ENCODE measurements at places on chromosomes 4 and X.

- no peak for DNase-seq
These were observed 136.2 kb downstream of the EVC2 start for GRCh38 chr4:5572114-5572513.

DNA sequence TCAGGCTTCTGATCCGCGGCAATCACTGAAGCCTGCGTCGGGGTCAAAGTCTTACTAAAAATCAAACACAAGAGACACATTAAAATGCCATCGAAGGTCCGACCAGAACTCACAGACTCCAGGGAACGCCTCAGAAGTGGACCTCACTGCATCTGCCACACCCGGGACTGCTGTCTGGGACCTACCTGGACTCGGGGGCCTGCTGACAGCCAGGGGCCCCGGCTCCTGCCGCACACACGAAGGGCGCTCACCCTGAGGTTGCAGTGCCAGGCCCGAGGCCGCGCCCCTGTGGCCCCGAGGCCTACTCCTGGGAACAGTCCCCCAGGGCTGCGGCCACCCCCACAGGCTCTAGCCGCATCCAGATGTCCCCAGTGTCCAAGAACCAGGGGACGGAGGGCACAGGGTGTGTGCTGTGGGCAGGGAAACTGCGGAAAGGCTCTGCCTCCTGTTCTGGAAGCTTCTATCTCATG is 7.4 kb downstream of the CTBP1 start:
- DNase-seq: no peak

GRCh38 chrX:7343181-7343580 is 195.2 kb upstream of the PUDP start:
- DNase-seq: no peak

DNA sequence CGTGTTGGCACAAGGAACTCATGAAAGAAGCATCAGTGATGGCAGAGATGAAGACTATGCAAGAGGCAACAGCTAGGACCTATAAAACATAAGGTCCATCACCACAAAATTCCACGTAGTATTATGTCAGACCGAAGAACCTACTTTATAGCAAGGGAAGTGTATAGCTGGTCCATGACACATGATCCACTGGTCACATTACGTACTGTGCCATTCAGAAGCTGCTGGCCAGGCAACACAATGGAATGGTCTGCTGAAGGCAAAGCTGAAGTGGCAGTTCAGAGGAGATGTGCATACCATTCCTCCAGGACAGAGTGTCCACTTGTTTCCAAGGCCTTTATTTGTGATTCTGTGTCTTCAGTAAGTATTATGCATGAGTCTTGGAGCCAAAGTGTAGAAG is 215.5 kb upstream of the UGT8 start:
- no peak for DNase-seq

DNA sequence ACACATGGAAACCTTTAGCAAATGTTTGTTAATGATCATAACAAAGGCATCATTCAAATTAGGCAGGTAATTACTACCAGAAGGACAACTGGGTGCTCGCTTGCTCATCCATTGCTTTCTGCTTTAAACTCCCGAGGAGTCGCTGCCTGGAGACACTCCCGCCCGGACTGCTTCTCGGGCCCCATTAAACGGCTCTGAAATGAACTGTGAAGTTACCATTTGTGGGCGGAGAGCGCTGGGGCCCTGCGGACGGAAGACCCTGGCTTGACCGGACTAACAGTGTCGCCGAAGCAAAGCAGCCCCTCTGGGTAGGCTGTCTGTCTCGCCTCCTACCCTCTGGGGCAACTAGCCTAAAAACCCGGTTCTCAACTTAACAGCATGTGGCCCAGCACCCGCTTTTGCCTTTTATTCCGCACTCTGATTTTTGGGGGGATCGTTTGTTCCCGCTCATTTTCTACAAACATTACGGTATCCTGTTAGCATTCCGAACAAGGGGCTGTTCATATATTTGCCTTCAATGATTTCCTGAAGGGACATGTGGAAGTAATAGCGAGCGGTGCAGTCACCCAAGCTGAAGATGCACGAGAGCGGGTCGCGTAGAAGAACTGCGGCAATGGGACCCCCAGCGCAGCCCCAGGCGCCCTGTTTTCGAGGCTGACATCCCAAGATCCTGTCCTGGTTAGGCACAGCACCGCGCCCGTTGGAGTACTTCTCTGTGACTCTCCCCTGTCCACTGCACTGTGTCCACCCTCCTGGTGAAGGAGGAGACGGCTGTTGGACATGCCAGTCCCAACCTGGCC is 1.6 kb upstream of the PDGFRA start:
- DNase-seq: no peak

DNA sequence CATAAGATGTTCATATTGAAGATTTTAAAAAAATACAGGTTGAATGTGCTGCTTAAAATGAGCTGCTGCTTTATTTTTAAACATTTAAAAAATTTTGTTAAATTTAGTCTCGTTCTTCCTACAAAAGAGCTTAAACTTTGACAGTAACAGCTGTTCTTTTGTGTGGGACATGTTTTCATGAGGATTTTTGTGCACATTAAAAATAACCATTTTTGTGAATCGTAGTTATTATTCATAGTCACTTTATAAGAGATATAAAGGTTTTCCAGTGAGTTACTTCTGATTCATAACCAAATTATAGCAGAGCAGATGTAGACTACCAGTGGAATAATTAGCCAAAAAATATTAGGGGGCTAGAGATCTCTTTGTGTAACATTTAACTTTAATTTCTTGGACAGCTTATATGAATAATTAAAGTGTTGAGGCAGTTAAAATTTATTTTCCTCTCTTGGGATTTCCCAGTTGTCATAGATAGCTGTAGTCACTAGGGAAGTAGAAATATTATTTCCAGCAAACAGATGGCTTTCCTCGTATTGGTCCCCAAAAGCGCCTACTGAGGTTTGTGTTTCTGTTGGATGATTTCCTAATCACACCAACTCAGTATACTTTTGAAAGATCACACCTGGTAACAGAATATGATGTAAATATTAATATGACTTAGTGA is 24.2 kb downstream of the RBPJ start:
- no peak for DNase-seq

All from naive thymus-derived CD8-positive, alpha-beta T cell (primary cell).